ENCODE measurements at places on chromosomes 7 and 10.

- no peak for DNase-seq
Measured at GRCh38 chr7:3120513-3120912, 76.8 kb upstream of the CARD11 start.

DNA sequence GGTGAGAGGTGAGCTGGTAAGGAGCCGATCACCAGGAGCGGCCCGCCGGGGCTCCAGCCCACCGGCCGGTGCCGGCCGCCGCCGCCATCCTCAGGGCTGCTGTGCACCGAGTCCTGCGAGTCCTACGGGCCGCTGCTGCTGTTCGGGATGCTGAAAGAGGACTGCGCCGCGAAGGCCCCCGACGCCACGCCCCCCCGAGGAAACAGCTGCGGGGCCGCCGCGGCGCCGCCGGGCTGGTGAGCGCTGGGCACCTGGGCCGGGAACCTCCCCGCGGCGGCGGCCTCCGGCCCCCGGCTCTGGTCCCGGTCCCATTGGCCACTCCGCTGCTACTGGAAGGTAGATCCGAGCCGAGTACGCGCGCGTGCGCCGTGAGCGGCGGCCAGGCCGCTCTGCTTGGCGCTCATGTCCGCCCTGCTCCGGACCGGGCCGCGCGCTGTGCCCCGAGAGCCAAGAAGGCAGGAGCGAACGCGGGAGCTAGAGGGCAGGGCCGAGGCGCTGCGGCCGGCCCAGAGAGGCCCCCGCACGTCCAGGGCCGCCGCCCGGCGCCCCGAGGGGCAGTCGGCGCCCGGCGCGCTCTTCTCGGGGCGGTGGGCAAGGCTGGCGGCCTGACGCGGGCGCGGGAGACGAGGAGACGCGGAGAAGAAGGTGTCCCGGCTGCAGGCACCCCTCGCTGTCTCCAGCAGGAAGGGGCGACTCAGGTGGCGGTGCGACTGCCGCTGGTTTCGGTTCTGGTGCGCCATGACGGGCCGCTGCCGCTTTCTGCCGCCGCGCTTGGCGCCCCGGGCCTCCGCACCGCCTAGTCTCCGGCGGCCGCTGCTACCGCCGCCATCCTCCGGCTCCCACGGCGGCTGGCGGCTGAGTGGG, 121.3 kb upstream of the WIPF3 start:
- DNase-seq: peak; percentile 28

GRCh38 chr7:7772397-7772821, 54.0 kb upstream of the RPA3 start:
- no peak for DNase-seq

DNA sequence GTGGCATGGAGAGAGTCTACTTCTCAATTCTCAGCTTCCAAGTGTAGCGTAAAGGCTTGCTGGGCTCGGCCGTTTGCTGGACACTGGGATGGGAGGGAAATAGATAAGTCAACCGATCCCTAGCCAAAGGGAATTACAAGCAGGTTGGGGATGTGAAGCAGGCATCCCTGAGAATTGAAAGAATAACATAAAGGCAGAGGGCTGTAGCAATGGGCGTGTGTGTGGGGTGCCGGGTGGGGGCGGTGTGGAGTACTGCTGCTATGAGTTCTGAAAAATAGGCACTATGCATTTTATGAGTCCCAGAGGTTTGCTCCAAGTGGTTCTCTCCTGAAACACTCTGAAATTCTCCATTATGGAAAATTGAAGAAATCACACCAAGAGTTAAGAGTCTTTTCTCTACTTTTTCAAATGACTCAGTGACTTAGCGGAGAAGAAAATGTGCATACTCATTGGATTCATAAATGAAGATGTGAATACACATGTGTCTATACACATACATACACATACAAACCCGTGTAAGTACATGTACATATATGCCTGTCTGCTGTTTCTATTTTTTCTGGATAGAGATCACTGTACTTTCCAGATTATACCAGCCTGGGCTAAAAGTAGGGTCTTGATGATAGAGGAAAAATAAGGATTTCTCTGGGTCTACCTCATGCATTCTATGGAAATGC, 65.4 kb downstream of the ADRA2A start:
- DNase-seq: no peak

GRCh38 chr7:408751-409311, 110.8 kb downstream of the PDGFA start:
- no peak for DNase-seq

GRCh38 chr7:74441801-74442200, 11.9 kb upstream of the GTF2IRD1 start:
- DNase-seq: no peak

- DNase-seq: no peak
Measured at GRCh38 chr10:132846631-132847415, 60.9 kb upstream of the NKX6-2 start.

GRCh38 chr10:1516492-1517165, 220.7 kb downstream of the ADARB2 start:
- DNase-seq: no peak

DNA sequence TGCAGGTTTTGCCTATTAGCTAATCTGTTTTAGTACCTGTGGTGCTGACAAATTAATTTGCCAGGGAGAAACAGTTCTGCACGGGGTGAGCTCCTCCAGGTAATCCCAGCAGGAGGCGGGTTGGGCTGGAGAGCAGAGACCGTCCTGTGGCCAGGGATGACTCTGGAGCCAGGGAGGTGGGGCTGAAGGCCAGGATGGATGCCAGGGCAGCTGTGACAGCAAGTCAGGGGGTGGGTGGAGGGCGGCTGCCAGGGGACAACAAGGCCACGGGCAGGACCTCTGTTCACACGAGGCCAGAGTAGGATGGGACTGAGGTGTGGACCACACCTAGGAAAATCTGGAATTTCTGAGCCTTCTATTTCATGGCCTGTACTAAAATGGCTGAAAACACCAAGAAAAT, 48.9 kb downstream of the C10orf143 start:
- no peak for DNase-seq

DNA sequence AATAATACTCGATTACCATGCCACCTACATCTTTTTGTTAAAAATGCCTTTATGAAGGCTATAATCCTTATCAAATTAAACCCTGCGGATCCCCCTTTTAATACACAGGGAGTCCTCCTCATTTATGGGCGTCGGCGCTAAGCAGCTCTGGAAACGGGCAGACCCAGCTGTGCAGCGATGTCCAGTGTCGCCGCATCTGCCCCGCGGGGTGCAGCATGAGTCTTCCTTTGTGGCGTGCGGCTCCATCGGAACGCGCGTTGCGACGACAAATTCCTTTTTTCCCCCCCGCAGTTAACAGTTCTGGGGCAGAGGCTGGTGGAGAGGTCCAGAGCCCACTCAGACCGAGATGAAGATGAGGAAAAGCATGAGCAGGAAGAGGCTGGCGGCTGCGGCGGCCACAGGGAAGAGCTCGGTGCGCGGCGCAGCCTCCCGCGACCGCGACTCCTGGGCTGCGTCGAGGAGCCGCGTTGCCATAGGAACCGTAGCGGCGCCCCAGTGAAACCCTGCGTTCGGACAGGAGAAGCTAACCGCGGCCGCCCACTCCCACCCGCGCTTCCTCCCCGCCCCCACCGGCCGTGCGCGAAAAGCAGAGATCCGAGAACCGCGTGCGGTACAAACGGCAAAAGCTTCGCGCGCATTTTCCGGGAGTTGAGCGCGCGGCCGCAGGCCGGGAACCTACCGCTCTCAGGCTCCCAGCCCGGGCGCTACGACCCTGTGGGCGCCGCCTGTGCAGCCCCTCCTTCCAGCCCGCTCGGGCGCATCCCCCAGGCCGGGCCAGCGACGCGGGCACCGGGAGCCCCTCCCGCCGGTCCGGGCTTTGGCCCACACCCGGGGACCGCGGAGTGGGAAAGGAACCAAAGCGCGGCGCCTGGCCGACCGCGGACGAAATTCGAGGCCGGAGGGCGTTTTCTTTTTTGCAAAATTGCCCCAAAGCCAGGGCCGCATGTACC, 130.6 kb downstream of the SPAG6 start:
- peak; percentile 20 for DNase-seq

GRCh38 chr10:42877496-42878030, 95.0 kb downstream of the BMS1 start:
- DNase-seq: no peak

- DNase-seq: no peak
Measured at GRCh38 chr7:10646194-10646593, 327.5 kb upstream of the PHF14 start.

DNA sequence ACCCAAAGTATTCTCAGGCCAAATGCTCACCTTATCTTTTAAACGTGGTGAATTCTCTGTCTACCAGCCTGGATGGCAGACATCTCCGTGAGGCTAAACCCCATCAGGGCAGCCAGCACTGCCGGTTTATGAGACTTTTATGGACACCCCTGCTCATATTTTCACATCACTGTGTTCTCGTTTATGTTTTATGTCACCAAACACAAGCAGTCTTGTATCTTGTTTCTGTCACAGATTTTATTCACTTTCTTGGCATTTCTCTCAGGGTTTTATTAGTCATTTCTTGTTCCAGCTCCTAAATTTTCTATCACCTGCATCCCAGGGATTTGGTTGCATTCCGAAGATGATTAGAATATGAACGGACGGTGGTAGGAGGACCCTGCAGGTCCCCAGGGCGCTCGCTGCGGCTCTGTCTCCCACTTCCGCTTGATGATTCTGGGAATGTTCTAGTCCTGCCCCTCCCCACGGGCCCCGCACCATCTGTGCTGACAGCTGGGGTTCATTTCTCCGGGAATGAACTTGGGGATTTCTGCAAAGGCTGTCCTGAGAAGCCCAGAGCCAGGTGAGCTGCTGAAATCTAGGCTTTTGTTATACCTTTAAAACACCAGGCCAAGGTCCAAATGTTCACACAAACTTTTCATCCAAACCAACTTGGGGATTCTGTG, 217.6 kb downstream of the GFRA1 start:
- DNase-seq: no peak

DNA sequence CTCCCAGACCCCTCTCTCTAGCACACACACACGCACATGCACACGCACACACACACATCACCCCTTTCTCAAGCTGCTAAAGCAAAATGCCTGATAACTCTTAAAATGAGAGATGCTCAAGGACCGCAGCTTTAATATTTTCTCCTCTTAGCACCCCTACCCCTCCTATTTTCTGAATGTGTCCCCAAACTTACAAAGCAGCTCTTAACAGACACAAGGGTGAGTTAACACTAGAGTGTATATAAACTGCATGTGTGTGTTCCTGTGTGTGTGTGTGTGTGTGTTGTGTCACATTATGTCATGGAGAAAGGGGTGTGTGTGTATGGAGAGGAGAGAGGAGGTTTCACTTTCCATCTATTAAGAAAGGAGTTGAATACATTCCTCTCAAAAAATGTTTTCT, 1.3 kb downstream of the PTN start:
- DNase-seq: no peak

GRCh38 chr7:114821030-114821900, 100.6 kb upstream of the MDFIC start:
- no peak for DNase-seq

GRCh38 chr10:14880229-14880628, 1.6 kb downstream of the SUV39H2 start:
- no peak for DNase-seq

- DNase-seq: no peak
Measured at GRCh38 chr10:131961047-131961776, 20.5 kb downstream of the BNIP3 start.

DNA sequence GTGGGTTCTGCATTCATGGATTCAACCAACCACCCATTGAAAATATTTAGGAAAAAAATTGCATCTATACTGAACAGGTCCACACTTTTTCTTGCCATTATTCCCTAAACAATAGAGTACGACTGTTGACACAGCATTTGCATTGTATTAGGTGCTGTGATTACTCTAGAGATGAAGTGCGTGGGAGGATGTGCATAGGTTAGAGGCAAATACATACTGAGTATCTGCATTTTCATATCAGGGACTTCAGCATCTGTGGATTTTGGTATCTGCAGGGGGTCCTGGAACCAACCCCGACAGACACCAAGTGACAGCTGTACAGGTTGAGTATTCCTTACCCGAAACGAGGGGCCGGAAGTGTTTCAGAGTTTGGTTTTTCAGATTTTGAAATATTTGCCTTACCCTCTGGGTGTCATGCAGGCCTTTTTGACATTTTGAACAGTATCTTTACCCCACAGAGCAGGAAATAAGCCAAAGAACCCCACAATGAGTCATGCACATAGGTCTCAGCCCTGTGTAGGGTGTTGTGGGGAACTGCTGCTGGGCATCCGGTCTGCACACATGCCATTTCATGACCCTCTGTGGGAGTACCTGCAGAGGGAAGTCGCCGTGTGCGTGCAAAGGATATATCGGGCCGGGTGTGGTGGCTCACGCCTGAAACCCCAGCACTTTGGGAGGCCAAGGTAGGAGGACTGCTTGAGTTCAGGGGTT, 14.5 kb downstream of the NUDT5 start:
- DNase-seq: peak; percentile 56

DNA sequence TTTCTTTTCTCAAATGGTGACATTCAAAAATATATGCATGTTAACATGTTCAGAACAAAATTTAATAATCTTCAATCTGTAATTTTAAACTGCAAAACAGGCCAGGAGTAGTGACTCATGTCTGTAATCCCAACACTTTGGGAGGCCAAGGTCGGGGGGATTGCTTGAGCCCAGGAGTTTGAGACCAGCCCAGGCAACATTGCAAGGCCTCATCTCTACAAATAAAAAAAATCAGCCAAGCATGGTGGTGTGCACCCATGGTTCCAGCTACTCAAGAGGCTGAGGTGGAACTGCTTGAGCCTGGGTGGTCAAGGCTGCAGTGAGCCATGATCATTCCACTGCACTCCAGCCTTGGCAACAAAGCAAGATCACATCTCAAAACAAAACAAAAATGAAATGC, 394.3 kb downstream of the PARD3 start:
- DNase-seq: no peak

DNA sequence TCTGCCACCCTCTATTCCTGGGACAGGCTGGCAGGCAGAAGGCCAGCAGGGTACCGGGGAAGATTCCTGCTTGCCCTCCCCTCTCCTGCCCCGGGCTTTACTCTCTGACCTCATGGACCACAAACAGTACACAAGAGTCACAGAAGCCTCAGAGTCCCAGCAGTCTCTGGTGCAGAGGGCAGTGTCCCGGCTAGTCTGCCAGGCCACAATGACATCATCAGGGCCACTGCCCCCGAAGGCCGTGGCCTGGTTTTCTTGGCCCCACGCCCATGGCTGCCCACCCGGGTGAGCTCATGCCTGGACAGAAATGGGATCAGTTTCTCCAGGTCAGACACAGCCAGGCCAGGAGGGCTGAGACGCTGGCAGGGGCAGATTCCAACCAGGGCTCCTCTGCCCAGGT, 91.9 kb downstream of the MYL10 start:
- no peak for DNase-seq

GRCh38 chr7:47333959-47334358, 248.0 kb downstream of the TNS3 start:
- DNase-seq: no peak

GRCh38 chr10:117597216-117597615, 54.7 kb downstream of the EMX2 start:
- no peak for DNase-seq

DNA sequence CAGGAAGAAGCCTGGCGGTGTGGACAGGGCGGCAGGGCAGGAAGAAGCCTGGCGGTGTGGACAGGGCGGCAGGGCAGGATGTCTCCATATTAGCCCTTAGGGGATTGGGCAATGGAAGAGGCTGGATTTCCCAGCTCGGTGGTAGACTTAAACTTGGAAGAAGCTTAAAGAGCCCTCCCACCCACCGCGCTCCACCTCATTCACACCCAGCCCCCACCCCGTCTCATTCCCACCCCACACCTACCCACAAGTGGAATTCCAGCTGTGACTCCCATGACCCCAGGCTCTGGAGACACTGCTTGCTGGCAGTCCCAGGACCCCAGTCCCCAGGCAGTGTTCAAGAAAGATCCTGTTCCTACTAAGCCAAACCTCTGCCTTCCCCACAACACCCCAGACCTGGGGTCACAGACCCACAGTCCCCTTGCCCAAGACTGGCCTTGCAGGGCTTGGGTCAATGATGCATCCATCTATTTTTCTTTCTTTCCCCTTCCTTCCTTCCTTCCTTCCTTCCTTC, 34.0 kb downstream of the SPDYE6 start:
- DNase-seq: no peak

GRCh38 chr7:30420662-30421061, 57.9 kb downstream of the NOD1 start:
- DNase-seq: no peak

All from stimulated activated CD8-positive, alpha-beta memory T cell treated with anti-CD3 and anti-CD28 coated beads, Interleukin-4, amount 100 ng/mL, for 24 hours (primary cell).